Endothelial cell of umbilical vein (primary cell): ENCODE measurements at places on chromosomes 7 and 10. TPM values are rescaled to one million over a fixed set of nuclear protein-coding genes. Genes with fewer than 3 reads are reported as not detected.

CPA1 gene
- polyA plus RNA-seq, result not detected in 2 replicates

OPALIN gene
- not detected in 2 replicates for polyA plus RNA-seq

CCL24 gene
- not detected in 2 replicates for polyA plus RNA-seq

MYL10 gene
- polyA plus RNA-seq, result not detected in 2 replicates

IL15RA gene
- 20.6 and 25.1 TPM in 2 replicates for polyA plus RNA-seq

NEBL gene
- 0.17 and 4.3 TPM in 2 replicates for polyA plus RNA-seq

HMX3 gene
- polyA plus RNA-seq, result not detected in 2 replicates

CRCP gene
- polyA plus RNA-seq, result 9.9 and 14.2 TPM in 2 replicates

CLCN1 gene
- polyA plus RNA-seq, result not detected in 2 replicates

SLC26A3 gene
- polyA plus RNA-seq, result not detected in 2 replicates

NME8 gene
- not detected in 2 replicates for polyA plus RNA-seq

FGF8 gene
- not detected in 2 replicates for polyA plus RNA-seq

RARRES2 gene
- polyA plus RNA-seq, result 0.24 TPM in 1 of 2 replicates, not detected in the other

ARMH3 gene
- 12.6 and 13.1 TPM in 2 replicates for polyA plus RNA-seq

CADPS2 gene
- polyA plus RNA-seq, result 7.0 and 9.5 TPM in 2 replicates

DYDC2 gene
- not detected in 2 replicates for polyA plus RNA-seq

KCTD7 gene
- 14.1 and 14.9 TPM in 2 replicates for polyA plus RNA-seq

FAM131B gene
- 1.6 and 1.8 TPM in 2 replicates for polyA plus RNA-seq

LRRC18 gene
- polyA plus RNA-seq, result not detected in 2 replicates

TEX36 gene
- polyA plus RNA-seq, result not detected in 2 replicates

CFAP58 gene
- 0.03 and 0.07 TPM in 2 replicates for polyA plus RNA-seq

GTF2IRD2 gene
- 4.1 and 5.2 TPM in 2 replicates for polyA plus RNA-seq

ITIH2 gene
- not detected in 2 replicates for polyA plus RNA-seq

GPR146 gene
- polyA plus RNA-seq, result 44.8 and 76.6 TPM in 2 replicates

TCERG1L gene
- polyA plus RNA-seq, result not detected in 2 replicates

HTR5A gene
- not detected in 2 replicates for polyA plus RNA-seq

TAS2R4 gene
- 0.18 and 0.30 TPM in 2 replicates for polyA plus RNA-seq

OR13A1 gene
- polyA plus RNA-seq, result not detected in 2 replicates

SLC39A12 gene
- not detected in 2 replicates for polyA plus RNA-seq

PDZD7 gene
- polyA plus RNA-seq, result 0.41 and 0.92 TPM in 2 replicates

ANXA8L1 gene
- polyA plus RNA-seq, result not detected in 2 replicates

GDF2 gene
- not detected in 2 replicates for polyA plus RNA-seq

PHKG1 gene
- 0.32 and 0.78 TPM in 2 replicates for polyA plus RNA-seq

OR6B1 gene
- polyA plus RNA-seq, result not detected in 2 replicates

KEL gene
- polyA plus RNA-seq, result 0.13 and 0.30 TPM in 2 replicates

ASIC3 gene
- 0.70 and 1.1 TPM in 2 replicates for polyA plus RNA-seq

OR2A42 gene
- polyA plus RNA-seq, result not detected in 2 replicates
